Naive thymus-derived CD8-positive, alpha-beta T cell (primary cell): ENCODE measurements at places on chromosomes 1 and 21. TPM values are rescaled to one million over a fixed set of nuclear protein-coding genes. Genes with fewer than 3 reads are reported as not detected.

CD48 gene
- polyA plus RNA-seq: 186 TPM

TMEM51 gene
- polyA plus RNA-seq: not detected

SPOCD1 gene
- not detected for polyA plus RNA-seq

SIM2 gene
- polyA plus RNA-seq: 0.04 TPM

SELP gene
- 0.76 TPM for polyA plus RNA-seq

SNX7 gene
- polyA plus RNA-seq: 0.15 TPM

FGGY gene
- 5.8 TPM for polyA plus RNA-seq

ERVH48-1 gene
- polyA plus RNA-seq: 0.10 TPM

SLC41A1 gene
- polyA plus RNA-seq: 13.1 TPM

MIXL1 gene
- polyA plus RNA-seq: not detected

MTARC2 gene
- not detected for polyA plus RNA-seq

- DNase-seq: no peak
These were observed 10.5 kb upstream of the MDM4 start for GRCh38 chr1:204505674-204506200.

DNA sequence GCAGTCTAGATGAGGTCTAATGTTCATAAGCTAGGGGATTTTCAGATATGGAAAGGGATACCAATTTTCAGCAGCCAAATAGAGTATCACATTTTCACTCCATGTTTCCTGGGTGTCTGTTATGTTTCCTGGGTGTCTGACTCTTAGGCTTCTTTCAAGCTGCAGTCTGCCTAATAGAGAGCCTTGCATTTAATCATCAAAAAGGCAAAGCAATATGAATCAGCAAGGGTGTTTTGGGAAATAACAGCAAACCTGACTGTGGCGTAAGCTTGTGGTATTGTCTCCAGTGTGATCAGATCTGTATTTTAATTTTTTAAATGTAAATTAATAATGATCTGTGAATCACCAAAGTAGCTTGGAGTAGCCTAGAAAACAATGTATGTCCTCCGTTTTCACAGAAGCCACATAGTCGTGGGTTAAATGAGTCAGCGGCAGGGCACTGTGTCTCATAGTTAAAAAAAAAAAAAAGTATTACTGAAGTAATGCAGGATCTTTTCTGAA is 10.4 kb downstream of the LGALS8 start:
- DNase-seq: no peak

DNA sequence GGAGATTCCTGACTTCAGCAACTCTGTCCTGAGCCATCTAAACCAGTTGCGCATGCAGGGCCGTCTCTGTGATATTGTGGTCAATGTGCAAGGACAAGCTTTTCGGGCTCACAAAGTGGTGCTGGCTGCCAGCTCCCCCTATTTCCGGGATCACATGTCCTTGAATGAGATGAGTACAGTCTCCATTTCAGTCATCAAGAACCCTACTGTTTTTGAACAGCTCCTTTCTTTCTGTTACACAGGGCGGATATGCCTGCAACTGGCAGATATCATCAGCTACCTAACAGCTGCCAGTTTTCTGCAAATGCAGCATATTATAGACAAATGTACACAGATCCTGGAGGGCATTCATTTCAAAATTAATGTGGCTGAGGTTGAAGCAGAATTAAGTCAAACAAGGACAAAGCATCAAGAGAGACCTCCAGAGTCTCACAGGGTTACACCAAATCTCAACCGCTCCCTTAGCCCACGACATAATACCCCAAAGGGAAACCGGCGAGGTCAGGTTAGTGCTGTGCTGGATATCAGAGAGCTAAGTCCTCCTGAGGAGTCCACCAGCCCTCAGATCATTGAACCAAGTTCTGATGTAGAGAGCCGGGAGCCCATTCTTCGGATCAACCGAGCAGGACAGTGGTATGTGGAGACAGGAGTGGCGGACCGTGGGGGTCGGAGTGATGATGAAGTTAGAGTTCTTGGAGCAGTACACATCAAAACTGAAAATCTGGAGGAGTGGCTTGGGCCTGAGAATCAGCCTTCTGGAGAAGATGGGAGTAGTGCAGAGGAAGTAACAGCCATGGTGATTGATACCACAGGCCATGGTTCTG is 2.3 kb downstream of the ZBTB37 start:
- DNase-seq: peak; percentile 35

GRCh38 chr1:98211271-98211845 is 290.5 kb upstream of the DPYD start:
- no peak for DNase-seq

GRCh38 chr1:183025782-183026774 is 2.9 kb downstream of the LAMC1 start:
- DNase-seq: no peak

DNA sequence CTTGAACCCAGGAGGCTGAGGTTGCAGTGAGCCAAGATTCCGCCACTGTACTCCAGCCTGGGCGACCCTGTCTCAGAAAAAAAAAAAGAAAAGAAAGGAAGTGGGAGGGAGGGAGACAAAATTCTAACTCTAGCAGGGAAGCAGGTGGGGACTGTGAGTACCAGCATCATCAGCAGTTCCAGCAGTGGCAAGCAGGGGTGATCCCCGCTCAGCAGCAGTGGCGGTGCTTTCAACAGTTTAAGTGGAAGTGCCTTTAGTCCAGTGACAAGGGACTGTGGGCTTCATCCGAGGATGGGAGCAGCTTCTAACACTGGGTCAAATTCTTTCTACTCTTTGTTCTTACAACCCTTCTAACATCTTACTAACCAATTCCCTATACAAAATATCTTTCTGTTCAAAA is 858.1 kb upstream of the ADAMTS5 start:
- no peak for DNase-seq

DNA sequence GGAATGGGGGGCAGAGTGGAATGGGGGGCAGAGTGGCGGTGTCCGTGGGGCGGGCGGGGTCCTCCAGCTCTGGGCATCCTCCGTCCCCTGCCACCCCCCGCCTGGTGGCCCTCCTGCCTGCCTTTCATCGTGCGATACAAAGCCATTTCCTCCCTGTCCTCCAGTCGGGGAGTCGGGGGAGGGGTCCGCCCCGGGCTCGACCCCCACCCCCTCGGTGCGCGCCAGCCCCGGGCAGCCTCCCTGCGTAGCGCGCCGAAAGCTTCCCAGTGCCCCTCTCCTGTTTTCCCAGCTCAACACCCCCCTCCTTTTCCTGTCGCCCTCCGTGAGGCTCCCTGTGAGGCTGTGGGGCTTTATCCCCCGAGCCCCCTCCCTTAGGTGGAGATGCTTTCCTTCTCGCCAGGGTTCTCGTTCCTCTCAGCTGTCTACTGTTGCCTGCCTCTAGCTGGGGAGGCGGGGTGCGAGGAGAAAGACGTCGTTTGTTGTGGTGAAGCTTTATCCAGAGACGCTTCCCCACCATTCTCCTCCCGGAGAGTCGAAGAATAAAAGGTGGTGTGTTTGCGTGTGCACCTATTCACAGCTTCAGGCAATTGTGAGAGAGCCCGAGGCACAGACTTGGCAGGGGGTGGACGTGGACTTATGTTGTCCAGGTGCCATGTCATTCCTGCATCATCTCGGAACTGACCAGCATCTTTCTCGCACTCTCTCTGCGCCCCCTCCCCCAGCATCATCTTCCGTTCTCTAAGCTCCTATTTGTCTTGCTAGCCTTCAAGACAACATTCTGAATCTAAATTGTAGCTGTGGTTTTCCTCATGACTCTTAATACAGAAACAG is 848 bp downstream of the DNM3 start:
- peak; percentile 25 for DNase-seq

DNA sequence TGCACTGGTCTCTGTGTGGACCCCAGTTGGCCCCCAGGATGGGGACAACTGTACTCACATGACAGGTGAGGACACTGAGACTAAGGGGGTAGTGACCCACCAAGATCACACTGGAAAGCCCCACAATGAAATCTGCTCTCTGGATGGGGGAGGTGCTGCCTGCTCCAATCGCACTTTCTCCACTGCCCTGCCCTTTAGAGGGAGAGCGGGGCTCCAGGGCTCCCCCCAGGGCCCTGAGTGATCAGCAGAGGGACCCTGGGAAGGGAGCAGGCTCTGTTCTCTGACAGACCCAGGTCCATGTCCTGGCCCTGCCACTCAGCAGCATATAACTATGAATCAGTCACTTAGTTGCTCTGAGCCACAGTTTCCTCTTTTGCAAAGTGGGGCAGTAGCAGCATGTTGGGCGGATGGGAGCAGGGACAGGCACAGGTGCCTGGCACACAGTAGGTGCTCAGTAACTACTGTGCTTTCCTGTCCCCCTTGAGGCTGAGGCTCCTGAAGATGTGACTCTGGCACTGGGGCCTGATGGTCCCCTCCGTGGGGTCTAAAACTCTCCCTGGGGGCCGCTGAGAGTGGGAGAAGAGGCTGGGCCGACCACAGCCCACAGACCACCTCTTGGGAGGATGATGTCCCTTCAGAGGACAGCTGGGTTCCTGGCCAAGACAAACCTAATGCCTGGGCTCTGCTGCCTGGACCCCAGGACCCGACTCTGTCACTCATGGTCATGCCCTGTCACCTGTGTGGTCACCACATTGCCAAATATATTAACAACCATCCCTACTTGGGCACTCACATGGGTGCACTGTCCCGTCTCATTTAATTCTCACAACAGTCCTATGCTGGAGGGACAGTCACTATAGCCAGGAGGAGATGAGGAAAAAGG is 222.7 kb downstream of the PTPRU start:
- no peak for DNase-seq

GRCh38 chr1:10450836-10451235 is 1.0 kb downstream of the CORT start:
- no peak for DNase-seq

GRCh38 chr1:40769815-40770214 is 13.8 kb upstream of the KCNQ4 start:
- DNase-seq: no peak

GRCh38 chr1:41811051-41811795 is 107.5 kb downstream of the HIVEP3 start:
- no peak for DNase-seq

GRCh38 chr1:98896711-98897445 is 107.8 kb downstream of the PLPPR5 start:
- no peak for DNase-seq

GRCh38 chr1:145959957-145960467 is 2.2 kb upstream of the LIX1L start:
- no peak for DNase-seq

GRCh38 chr1:164891615-164892014 is 332.6 kb downstream of the PBX1 start:
- DNase-seq: no peak

- DNase-seq: no peak
These were observed 7.5 kb upstream of the FOXO6 start for GRCh38 chr1:41353744-41354143.

- DNase-seq: no peak
These were observed 32.0 kb upstream of the EPS15 start for GRCh38 chr1:51551081-51551480.

GRCh38 chr1:119080586-119080985 is 59.9 kb downstream of the WARS2 start:
- no peak for DNase-seq

- DNase-seq: no peak
These were observed 44.0 kb upstream of the HMGB4 start for GRCh38 chr1:33819913-33820311.

- DNase-seq: no peak
These were observed 16.1 kb downstream of the CLCN6 start for GRCh38 chr1:11822091-11822490.

GRCh38 chr21:29332461-29333362 is 34.0 kb downstream of the BACH1 start:
- DNase-seq: no peak

DNA sequence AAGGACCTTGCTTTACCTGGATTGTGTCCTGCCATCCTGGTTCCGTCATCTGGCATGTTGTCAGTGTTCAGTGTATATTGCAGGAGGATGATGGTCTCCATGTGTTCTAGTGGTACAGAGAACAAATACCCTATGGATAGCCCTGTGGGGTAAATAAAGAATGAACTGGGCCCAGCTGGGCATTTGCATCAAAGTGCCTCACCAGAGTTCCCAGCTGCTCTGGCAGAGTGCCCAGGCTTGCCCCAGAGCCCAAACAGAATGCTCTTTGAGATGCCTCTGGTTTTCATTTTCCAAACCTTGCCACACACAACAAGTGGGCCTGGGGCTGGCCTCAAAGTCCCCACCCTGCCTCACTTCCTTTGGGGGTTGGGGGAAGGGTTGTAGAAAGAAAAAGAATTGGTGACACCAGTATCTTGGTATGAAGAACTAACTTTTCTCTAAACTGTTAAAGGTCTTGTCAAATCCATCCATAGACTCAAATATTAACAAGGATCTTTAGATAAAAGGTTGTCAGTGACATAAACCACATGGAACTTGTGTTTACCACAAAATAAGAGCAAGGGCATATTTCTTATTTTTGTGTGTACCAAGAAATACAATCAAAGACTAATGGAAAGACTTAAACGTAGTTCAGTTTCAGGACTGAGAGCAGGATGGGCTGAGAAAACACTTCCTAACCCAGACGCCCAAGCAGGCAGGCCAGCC is 82.2 kb downstream of the LMO4 start:
- no peak for DNase-seq

GRCh38 chr1:244028701-244029100 is 22.4 kb upstream of the ZBTB18 start:
- no peak for DNase-seq

GRCh38 chr1:156436141-156437036 is 64.2 kb downstream of the MEF2D start:
- no peak for DNase-seq

GRCh38 chr21:42319376-42319775 is 4.2 kb upstream of the TFF3 start:
- no peak for DNase-seq

DNA sequence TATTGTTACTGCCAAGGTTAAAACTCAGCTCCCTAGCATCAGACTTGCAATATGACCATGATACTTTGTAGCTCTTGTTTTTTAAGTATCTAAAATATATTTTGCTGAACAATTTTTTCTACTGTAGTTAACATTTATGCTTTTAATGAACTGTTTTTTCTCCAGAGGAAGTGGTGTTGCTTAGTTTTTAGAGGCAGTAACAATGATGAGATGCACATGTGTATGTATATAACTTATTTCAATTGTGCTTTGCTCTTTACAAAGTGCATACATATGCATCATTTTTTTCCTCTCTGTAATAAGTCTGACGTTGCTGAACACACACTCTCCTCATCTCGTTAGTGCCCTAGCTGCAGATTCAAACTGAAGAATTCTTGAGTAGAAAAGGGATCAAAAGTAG is 418.8 kb downstream of the ZP4 start:
- DNase-seq: no peak

DNA sequence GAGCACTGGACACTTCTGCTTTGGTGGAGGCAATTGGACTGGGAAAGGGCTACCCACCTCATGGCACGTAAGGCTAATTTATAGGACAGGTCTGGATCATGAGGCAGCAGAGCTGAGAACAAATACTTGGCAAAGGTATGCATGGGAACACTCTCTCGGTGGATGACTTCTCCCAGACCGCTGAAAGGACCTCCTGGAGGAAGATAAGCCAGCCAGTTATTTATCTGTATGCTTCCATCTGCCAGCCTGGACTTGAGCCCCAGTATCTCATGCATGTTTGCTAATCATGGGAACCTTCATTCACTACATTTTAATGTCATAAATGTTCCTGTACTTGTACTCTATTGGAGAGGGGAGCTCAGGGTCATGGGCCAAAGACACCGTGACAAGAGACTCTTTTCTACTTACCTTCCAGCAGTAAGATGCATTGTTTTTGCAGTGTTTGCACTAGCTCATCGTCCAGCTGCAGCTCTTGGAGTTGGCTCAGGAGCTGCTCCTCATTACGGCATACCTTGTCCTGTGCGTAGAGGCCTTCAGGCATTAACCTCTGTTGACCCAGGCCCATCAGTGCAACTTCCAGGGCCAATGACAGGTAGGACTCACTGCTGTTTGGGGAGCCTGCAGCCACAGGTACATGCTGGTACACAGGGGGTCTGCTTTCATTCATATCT is 23.7 kb downstream of the UROD start:
- no peak for DNase-seq
